ENCODE measurements at places on chromosomes 3 and 15.

DNA sequence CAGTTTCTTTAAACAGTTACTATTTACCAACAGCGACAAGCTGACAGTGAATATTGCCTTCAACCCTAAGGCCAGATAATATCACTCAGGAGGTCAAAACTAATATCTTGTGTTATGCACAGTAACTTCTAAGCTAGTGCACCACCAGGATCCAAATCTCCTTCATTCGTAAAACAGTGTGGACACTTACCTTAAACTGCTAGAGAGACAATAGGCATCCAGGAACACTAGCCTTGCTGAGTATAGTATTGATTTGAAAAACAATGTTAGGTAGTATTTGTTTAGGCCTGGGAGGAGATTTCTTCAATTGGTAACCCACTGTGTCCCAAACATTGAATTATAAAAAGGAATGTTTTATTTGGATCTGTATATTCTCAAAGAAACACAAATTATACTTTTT lies 707.9 kb upstream of the UBE2E2 start:
- no peak for DNase-seq

GRCh38 chr3:89280822-89281365 lies 173.5 kb downstream of the EPHA3 start:
- DNase-seq, result no peak

DNA sequence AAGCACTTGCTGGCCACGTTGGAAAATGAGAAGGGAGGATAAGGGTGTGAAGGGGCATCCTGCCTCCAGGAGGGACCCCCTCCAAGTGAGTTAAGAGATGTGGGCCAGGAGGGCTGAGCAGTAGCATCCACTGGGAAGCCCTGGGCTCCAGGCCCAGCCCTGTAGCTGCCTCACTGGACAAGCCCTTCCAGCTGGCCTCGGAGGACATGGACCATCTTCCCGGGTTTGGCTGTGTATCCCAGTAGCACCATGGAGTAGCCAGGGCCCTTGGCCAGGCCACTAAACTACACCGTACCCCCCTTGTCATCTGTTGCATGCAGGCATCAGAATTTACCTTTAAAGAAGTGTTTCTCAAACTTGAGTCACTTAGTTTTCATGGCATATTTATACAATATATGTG lies 29.4 kb upstream of the ALDH1L1 start:
- DNase-seq, result no peak

DNA sequence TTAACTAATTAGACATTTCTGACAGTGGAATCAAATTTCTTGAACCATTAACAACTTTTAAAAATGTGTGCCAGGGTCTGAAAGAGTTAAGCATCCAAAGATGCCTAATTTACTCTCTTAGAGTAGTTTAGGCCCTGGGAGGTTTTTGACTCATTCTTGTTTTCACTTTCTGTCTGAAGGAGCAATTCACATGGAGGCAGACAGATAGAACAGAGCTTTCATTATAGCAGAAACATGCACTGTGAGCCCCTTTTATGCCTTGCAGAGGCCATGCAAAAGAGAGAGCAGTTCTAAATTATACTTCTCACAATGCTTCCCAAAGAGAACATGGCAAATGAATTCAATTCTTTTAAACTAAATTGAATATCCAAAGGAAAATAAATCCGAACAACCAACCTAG lies 554.8 kb downstream of the MFSD1 start:
- DNase-seq, result no peak

- DNase-seq, result no peak
Observed at GRCh38 chr3:171503817-171504216, 43.6 kb upstream of the TNIK start.

DNA sequence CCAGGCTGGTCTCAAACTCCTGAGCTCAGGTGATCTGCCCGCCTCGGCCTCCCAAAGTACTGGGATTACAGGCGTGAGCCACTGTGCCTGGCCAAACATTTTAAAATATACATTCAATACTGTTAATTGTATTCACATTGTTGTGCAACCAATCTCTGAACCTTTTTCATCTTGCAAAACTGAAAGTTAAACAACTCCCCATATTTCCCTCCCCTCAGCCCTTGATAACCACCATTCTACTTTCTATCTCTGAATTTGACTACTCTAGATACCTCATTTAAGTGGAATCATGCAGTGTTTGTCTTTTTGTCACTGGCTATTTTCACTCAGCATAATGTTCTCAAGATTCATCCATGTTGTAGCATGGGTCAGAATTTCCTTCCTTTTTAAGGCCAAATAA lies 30.0 kb downstream of the HMCES start:
- DNase-seq, result peak; percentile 59

GRCh38 chr15:92881211-92881754 lies 18.8 kb upstream of the CHD2 start:
- peak; percentile 29 for DNase-seq

DNA sequence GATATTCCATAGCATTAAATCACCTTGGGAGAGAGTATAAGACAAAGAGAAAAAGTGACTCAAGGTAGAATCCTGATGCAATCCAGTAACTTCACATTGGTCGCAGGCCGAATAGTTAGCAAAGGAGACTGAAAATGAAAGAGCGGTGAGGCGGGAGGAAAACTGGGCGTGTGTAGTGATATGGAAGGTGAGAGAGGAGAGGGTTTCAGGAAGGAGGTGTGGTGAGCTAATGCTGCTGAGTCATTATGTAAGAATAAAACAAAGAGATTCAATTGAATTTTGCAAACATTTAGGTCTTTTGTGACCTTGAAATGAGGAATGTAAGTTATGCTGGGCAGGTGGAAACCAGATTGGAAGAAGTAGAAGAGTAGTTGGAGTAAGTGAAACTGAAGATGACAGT lies 235.3 kb downstream of the C3orf38 start:
- no peak for DNase-seq

DNA sequence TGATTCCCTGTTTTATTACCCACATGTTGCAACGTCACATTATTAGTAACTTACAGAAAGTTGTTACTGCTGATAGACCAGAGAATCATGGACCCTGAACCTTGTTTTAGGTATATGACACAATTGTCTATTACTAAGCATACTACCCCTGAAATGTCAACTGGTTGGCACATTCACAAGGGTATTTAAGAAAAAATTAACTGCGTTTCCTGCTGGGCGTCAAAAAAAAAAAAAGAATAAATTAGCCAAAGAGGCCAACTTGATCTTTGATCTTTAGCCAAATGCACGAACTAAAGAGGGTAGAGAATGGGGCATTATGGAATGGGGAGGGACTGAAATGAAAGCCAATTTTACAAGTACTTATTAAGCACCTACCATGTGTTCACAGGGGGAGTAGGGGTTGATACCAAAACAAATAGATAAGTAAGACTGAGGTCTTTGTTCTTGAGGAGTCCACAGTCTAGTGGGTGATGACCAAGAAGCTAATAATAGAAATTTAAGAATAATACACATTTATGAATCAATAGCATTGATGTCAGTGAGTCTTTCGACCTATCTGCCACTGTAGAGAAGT lies 17.8 kb upstream of the MUC13 start:
- DNase-seq, result no peak

- DNase-seq, result no peak
Observed at GRCh38 chr3:12973827-12974226, 99.4 kb downstream of the IQSEC1 start.

- DNase-seq, result no peak
Observed at GRCh38 chr15:88844749-88845386, 41.6 kb downstream of the ACAN start.

DNA sequence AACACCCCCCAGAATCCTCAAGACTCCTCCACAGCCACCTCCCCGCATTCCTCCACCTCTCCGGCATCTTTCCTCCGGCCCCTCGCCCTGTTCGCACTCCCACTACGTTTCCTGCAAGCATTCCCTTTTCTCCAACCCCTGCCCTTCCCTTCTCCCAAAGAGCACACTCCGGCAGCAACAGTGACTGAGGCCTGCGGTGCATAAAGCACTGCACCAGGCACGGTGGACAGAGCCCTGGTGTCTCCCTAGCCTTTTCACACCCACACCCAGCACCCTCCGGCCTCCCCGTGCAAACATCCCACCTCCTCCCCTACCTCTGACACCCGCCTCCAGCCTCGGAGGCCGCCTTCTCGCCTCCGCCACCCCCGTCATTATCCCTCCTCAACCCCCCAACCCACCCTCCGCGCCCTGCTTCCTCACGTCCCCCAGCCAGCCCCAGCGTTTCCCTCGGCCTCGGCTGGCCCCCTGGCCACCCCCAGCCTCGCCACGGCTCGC lies 577 bp downstream of the ZNF148 start:
- DNase-seq, result peak; percentile 28

GRCh38 chr15:90099072-90099867 lies 3.0 kb downstream of the IDH2 start:
- no peak for DNase-seq

GRCh38 chr15:68681836-68682235 lies 103.0 kb downstream of the CORO2B start:
- no peak for DNase-seq

DNA sequence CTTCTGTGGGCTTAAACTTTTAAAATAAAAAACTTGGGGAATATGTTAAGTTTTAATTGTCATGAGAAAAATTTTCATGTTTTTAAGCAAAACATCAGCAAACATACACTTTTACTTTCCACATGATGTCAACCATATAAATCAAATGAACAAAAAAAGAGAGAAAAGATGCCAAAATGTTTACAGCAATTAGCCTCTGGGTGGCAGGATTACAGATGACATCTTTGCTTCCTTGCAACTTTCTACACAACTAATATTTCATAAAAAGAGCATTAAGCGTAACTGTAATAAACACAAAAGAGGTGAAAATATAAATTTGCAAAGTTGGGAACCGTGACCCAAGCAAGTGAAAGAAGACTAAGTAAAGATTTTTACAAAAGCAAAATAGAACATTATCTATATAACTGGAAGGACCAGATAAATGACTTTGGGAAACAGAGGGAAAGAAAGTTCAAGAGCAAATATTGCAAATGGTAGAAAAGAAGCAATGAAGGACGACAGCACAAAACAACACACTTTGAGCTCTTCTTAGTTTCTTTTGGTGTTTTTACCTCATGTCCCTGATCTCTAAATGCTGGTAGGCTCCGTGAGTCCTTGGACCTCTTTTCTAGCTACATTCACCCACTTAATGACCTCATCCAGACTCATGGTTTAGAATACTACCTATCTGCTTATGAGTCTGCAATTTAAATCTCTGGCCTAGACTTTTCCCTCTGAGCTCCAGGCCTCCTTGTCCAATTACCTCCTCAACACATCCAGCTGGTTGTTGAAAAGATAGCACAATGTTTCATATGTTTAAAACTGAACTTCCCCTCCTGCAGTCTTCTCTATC lies 9.4 kb downstream of the TP53BP1 start:
- DNase-seq, result peak; percentile 20

DNA sequence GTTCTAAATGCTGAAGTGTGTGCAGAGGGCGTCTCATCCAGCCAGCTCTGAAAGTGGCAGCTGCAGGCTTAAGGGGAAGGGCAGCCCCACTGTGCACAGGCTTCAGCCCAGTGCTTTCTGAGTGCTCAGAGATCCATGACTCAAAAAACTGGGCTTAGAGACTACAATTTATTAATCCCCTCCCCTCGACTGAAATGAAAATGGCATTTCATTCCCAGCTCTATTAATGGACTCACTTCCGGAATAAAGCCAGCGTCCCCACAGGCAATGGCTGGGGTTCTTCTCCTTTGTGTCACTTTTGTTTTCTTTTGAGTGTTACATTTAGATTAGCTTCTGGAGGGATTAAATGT lies 55.5 kb upstream of the PLXNA1 start:
- no peak for DNase-seq

GRCh38 chr3:4838621-4839022 lies 140.6 kb upstream of the BHLHE40 start:
- no peak for DNase-seq

GRCh38 chr3:17945018-17945798 lies 202.8 kb upstream of the TBC1D5 start:
- peak; percentile 58 for DNase-seq

- peak; percentile 9 for DNase-seq
Observed at GRCh38 chr3:153601374-153601853, 439.4 kb downstream of the RAP2B start.

- DNase-seq, result no peak
Observed at GRCh38 chr3:101928890-101929289, 79.6 kb downstream of the NFKBIZ start.

DNA sequence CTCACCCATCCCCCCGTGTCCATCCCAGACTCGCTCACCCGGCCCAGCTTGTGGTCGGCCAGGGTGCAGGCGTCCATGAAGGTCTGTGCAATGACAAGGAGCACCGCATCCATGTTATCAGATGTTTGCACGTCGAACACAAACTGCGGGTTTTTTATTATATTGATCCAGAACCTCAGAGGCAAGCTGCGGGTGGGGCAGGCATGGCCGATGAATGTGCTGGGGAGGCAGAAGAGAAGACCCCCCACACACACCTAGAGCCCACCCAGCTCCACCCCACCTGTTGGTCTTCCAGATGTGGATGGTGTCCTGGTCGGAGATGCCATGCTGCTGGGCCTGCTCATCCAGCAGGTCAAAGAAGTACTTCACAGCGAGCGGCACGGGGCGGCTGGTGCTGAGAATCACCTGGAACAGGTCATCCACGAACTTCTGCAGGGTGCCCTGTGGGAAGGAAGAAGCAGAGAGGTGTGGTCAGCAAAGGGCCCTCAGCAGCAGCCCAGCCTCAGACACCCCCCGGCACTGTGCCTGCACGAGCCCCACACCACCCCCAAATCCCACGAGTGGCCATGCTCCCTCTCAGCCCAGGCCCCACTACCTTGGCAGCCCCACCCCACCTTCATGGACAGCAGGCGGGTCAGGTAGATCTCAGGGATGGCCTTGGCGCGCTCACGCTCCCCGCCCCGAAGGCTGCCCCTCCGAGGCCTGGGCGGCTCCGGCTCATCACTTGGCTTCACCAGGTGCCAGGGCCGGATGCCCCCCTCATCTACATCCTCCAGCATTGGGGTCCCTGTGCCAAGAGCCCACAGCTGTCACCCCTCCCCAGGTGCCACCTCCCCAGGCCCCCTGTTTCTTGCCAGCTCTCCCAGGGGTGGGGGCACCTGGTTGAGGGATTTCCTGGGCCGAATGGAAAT lies 20.3 kb downstream of the PLXNB1 start:
- no peak for DNase-seq

- no peak for DNase-seq
Observed at GRCh38 chr15:79494963-79495755, 63.0 kb downstream of the MINAR1 start.

DNA sequence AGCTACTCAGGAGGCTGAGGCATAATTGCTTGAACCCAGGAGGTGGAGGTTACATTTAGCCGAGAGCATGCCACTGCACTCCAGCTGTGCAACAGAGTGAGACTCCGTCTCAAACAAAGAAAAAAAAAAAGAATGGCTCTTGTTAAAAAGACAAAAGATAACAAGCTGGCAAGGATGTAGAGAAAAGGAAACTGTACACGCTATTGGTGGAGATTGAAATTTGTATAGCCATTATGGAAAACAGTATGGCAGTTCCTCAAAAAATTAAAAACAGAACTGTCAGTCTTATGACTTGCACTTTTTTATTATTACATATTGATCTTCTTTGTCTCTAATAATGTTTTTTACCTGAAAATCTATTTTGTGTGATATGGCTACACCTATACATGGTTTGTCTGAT lies 41.9 kb downstream of the MEX3B start:
- no peak for DNase-seq

- no peak for DNase-seq
Observed at GRCh38 chr3:157059181-157059580, 100.8 kb downstream of the CCNL1 start.
